ENCODE measurements at places on chromosomes 3 and 15.

DNA sequence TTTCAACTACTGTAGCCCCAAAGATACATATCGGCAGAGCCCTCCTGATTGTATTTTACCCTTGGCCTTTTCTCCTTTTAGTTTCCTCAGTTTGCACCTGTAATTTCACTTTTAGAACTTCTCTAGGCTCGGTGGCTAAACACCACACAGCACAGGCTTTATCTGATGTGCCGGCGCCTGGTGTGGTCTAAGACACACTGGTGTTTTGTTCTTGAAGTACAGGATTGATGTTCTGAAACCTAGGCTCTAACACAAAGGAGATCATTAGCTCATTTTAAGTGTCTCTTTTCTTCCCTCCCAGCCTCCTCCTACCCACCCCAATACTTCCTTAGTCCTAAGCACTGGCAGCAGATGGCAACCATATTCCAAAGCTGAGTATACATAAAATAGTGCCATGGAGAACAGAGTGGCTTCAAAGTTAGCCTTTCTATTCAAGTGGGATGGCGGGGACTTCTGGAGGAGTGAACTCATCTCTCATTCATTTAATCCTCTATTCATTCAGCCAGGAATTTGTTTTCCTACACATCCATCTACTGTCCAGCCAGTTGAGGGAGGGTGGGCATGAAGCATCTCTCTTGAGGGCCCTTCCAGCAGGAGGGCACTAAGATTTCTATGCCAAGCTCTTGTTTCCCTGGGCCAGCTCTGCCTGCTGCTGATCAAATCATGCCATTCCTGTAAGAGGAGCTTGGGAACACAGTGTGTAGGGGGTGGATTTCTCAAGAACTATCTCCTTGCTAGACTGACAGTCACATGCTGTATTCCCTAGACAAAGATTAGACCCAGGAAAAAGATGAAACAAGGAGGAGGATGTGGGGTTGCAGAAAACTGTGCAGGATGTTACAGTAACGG, 71.2 kb downstream of the TIGIT start:
- no peak for DNase-seq

DNA sequence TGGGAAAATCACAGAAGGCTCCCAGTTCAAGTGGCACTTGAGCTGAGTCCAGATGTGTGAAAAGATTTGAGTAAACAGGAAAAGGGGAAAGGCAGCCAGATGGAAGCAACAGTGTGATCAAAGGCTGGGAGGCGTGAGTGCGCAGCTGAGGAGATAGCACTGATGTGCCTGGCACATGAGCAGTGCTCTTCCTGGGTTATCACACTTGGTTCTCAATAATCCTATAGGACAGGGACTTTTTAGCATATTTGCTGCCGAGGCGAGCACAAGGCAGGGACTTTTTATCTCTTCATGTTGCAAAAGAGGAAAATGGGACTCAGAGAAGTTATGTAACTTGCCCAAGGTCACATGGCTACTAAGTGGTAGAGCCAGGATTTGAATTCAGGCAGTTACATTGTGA, 39.6 kb downstream of the CORO2B start:
- DNase-seq: no peak

DNA sequence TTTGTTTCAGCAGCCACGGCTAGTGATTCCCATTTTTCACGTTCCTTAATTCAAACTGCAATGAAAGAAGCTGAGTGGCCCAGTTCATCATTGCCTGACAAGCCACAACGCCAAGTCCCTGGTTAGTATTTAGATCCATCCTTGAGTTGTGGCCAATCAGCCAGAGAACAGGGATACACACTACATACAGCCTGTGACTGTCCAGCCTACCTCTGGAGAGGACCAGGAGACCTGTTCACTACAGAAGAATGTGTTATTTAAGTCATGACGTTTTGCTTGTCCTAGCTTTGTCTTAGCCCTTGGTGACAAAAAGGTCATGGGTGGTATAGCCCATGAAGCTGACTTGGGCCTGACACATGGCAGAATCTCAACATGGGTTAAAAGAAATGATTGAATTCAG, 2.7 kb upstream of the TPM1 start:
- DNase-seq: no peak

DNA sequence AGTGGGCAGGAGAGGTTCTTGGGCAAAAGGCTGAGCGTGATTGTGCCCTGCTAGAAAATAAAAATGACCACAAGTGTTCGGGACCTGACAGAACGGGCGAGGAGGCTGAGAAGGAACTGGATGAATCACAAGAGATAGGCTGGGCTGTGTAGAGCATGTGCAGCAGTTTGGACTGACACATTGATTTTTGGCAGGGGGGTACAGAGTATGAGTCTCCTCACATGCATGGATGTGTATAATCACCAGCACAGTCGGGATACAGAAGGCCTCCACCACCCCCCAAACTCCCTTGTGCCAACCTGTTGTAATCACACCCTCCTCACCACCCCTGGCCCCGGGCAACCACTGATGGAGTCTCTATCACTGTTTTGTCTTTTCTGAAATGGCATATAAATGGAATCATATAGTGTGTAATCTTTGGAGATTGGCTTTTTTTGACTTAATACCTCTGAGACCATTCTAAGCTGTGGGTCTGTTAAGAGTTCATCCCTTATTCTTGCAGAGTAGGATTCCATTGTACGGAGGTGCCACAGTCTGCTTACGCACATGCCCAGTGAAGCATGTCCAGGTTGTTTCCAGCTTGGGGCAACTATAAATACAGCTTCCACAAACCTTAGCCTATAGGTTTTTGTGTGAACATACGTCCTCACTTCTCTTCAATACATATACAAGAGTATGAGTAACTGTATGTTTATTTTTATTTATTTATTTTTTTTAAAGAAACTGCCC, 438.8 kb downstream of the FOXP1 start:
- DNase-seq: no peak

DNA sequence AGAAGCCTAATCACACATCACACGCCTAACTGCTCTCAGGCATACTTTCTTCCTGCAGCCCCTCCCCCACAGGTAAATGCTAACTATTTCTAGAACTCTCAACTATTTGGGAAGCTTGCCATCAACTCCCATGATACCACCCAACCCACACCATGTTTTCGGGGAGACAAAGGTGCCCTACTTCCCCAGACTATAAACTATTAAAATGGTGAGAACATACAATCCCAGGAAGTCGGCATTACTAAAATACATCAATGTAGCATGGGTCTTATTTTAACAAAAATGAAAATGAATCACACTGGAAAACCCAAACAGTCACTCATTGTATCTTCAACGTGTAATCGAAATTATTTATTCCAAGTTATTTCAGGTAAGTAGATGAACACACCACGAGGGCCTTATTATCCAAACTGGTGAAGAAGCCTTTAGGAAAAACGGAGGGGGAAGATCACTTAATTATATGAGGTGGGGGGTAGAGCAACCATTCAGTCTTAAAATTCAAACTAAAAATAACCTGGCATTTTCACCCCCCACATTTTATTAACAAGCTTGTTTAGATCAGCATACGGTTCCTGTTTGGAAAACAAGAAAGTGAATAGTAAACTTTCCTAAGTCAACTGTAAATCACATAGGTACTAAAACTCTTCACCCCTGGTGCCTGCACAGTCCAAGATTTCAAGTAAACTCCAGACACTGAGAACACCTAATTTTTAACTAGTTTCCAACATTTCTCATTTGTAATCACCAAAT, 1.9 kb downstream of the TBL1XR1 start:
- DNase-seq: no peak

- peak; percentile 37 for DNase-seq
Measured at GRCh38 chr3:112629425-112629824, 11.5 kb downstream of the CCDC80 start.

GRCh38 chr15:100934166-100934565, 15.0 kb downstream of the LRRK1 start:
- DNase-seq: no peak

GRCh38 chr15:96585484-96586386, 255.2 kb downstream of the NR2F2 start:
- DNase-seq: peak; percentile 17

DNA sequence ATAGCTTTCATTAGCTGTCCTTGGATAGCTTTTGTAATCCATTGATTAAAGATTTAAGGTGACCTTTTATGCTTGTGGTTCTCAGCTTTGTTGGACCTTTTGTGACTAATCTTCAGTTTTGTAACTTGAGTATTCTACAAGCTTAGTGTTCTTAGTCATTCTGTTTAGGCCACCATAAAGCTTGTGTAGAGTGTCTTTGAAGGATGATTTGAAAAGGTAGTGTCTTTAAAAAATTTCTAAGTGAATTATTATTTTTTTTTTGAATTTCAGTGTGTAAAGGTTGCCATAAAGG, 7.5 kb downstream of the MORF4L1 start:
- no peak for DNase-seq

- DNase-seq: no peak
Measured at GRCh38 chr3:188979669-188980310, 192.0 kb upstream of the TPRG1 start.

DNA sequence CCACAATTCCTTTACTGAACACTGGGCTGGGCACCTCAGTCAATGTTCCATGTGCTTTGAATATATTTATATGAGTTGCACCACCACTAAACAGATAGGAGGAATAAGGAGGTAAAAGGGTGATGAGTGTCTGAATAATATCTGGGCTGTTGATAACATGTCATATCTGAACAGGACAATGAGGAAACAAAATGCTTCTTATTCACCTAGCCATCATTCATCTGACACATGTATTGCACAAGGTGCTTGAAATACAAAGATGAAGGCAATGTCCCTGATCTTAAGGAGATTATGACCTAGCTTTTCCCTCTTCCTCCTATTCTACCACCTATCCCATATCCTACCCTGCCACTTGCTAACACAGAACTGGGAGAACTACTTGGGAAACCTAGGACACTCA, 8.0 kb upstream of the CERS3 start:
- DNase-seq: no peak

- no peak for DNase-seq
Measured at GRCh38 chr3:9420850-9421549, 23.6 kb downstream of the SETD5 start.

- no peak for DNase-seq
Measured at GRCh38 chr3:190556351-190556750, 42.5 kb downstream of the IL1RAP start.

GRCh38 chr15:59791079-59791478, 102.0 kb upstream of the BNIP2 start:
- DNase-seq: no peak
